ENCODE measurements at places on chromosomes 1 and 21.

DNA sequence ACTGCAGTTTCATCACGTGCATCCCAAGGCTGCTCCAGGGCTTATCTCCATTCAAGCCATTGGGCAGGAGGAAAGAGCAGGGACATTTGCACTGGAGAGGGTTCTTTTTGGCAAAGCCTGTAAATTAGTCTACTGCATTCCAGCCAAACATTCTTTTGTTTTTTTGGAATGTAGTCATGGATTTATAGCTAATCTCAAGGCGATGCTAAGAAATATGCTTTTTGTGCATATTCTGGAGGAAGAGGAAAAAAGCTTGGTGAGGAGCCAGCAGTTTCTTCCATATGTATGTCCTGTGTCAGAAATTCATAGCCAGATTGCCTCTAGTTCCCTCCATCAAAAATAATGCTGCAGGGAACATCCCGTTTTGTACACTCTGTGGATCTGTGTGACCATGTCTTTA lies 221.4 kb downstream of the BACH1 start:
- no peak for DNase-seq

- DNase-seq = no peak
These were observed 108.7 kb upstream of the KCNJ15 start for GRCh38 chr21:38148046-38148445.

DNA sequence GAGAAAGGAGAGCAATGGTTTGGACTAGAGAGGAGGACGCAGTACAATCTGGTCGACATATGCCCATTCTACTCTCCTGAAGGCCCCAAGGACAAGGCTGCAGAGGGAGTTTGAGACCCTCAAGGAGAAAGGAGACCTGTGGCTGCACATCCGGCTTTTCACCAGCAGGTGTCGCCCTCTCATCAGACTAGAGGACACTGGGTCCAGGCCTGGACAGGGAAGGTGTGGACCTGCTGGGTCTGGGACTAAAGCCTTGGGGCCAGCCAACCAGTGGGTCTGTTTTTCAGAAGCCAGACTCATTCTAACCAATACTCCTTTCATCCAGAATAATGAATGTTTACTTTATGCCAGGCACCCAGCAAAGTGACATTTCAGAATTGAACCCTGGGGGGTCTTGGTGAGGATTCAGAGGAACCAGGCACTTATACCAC lies 5.0 kb downstream of the SRARP start:
- DNase-seq = peak; percentile 74

DNA sequence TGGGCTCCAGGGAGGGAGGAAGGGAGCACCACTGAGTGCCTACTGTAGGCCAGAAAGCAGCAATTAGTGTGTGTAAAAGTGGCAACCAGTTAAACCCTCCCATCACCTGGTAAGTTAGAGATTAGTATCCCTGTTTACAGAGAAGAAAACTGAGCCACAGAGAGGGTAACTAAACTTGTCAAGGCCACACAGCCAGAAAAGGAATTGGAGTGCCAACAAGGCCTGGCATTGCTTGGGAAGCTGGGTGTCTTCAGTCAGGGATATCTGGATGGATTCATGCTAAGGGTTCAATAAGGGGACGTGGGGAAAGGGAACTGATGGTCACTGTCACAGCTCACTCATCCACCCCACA lies 23.6 kb upstream of the ADGRB2 start:
- DNase-seq = peak; percentile 2

GRCh38 chr1:85220756-85221201 lies 20.0 kb upstream of the SYDE2 start:
- no peak for DNase-seq

DNA sequence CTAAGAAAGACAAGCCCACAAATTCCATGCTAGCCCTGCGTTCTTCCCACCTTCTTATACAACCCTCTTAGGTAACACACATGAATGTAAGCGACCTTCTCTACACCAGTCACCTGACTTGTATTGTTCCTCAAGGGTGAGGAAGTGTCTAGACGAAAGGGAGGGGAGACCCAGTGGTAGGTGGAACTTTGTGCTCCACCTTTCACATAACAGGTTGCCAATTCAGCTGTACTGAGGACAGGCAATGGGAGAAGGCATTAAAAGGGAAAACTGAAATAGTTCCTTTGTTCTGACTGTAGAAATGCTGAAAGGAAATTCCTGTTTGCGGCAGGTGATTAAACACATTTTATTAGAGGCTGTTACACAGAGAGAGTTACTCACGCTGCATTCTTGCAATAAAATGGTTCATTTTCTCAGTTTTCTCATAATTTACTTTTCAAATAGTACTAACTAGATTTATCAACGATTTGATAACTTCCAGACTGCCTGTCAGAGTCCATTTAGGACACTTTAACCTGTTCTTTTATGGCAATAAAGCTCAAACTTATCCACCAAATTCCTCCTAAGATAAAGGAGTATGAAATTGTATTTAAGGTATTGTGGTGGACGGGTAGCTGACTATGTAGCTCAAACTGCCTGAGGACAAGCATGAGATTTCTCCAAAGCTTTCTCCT lies 17.8 kb upstream of the CHRM3 start:
- DNase-seq = no peak

DNA sequence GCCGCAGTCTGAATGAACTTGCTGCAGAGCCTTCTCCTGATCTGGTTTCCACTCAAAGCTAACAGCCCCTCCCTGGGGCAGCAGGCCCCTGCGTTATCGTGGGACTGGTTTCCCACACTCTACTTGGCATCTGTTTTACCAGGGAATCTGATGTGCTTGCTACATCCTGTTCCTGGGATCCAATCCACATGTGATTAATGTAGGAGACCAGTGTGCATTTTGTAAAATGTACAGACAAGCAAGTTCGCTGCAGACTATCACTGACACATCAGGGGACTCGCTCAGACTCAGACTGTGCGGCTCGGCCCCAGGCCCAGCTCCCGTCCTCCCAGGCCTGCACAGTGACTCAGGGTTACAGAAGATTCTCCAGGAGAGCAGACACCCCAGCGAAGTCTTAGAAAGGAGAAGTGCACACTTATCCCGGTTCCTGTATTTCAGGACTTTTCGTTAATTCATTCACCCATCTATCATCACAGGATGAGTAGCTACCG lies 340.1 kb downstream of the MATN1 start:
- DNase-seq = no peak

GRCh38 chr1:178064191-178064821 lies 29.6 kb upstream of the RASAL2 start:
- DNase-seq = no peak

DNA sequence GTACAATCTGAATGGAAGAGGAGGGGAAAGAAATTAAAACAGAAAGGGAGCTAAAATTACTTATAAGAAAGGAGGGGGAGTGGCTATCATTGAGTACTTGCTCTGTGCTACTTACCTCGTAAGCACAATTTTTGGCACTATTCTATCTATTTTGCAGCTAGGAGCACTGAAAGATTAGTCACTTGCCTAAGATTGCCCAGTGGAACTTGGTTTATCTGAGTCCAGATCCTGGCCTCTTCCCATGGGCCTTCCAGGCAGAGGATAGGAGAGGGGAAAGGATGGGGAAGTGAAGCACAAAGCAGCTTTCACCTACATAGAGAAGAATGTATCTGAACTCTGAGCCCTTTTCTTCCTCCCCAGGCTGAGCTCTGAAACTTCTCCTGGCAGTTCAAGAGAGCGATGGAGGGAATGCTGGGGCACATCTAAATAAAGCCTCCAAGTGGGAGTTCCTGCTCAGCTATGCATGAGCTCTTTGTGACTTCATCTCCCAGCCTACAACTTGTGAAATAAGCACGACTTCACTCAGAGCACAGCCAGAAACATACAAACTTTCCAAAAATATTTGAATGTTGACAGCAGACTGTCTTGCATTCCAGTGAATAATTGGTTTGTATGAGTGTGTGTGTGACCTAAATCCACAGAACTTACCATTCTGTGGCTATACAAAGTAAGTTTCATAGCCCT lies 29.4 kb downstream of the HMGB4 start:
- no peak for DNase-seq

GRCh38 chr1:38207275-38207674 lies 160.7 kb upstream of the POU3F1 start:
- no peak for DNase-seq

- DNase-seq = no peak
These were observed 6.7 kb upstream of the RSRP1 start for GRCh38 chr1:25253911-25254310.

DNA sequence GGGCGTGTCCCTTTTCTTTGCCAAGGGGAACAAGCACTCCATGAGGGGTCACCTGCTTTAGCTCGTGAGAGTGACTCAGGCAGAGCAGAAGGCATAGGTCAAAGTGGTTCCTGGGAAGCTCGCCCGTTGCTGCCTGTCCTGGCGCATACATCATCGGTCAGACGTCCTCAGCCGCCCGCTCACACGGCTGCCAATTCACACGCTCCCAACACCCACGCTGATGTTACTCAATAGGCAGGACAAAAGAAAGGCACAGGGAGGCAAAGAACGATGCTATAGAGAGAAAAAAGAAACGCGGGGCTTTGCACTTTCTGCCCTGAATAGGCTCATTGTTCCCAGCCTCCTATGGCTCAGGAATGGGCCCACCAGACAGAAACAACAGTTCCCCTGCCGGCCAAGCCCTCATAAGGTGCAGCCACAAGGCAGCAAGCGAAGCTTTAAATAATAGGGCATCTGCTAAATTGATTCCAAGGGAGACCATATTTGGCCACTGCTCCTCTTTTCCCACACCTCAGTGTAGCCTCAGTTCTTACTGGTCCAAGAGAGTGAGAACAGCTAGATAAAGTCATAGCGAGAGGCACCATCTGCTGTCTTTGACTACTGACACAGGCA lies 38.7 kb downstream of the VTCN1 start:
- no peak for DNase-seq

- no peak for DNase-seq
These were observed 1.8 kb upstream of the SPRR2A start for GRCh38 chr1:153058826-153059784.

- no peak for DNase-seq
These were observed 199.2 kb upstream of the NEGR1 start for GRCh38 chr1:72481420-72481970.

GRCh38 chr1:14955402-14955801 lies 198.1 kb upstream of the TMEM51 start:
- no peak for DNase-seq

DNA sequence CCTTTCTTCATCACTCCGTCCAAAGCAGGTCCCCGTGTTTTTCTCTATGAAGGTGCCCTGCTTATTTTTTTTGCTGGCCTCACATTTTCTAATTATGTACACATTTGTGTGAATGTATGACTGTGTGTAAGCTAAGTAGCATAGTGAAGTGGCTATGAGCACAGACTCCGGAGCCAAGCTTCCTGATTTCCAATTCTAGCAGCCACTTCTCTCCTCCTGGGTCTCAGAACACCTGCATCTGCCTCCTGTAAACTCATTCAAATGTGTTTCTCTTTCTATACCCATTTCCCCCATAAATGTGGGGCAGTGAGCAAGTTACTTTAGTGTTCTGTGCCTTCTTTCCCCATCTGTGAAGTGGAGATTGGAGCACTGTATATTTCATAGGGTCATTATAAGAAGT lies 2.1 kb downstream of the SLAMF6 start:
- DNase-seq = no peak

- no peak for DNase-seq
These were observed 826 bp upstream of the CA14 start for GRCh38 chr1:150256554-150257341.

DNA sequence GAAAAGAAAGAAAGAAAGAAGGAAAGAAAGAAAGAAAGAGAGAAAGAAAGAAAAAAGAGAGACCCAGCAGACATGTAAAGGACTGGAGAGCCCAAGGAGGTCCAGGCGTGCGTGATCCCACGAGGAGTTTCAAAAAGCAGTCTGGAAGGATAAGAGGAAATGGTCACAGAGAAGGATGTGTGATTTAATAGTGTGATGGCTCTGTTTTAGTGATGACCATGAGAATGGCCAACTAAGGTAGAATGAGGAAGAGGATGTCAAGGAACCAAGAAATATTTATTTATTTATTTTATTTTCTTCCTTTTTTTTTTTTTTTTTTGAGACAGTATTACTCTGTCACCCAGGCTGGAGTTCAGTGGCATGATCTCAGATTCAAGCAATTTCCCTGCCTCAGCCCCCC lies 25.5 kb downstream of the PTGS2 start:
- DNase-seq = no peak
